Activated CD8-positive, alpha-beta memory T cell treated with anti-CD3 and anti-CD28 coated beads for 4 hours (primary cell): ENCODE measurements at places on chromosomes 7 and 10.

DNA sequence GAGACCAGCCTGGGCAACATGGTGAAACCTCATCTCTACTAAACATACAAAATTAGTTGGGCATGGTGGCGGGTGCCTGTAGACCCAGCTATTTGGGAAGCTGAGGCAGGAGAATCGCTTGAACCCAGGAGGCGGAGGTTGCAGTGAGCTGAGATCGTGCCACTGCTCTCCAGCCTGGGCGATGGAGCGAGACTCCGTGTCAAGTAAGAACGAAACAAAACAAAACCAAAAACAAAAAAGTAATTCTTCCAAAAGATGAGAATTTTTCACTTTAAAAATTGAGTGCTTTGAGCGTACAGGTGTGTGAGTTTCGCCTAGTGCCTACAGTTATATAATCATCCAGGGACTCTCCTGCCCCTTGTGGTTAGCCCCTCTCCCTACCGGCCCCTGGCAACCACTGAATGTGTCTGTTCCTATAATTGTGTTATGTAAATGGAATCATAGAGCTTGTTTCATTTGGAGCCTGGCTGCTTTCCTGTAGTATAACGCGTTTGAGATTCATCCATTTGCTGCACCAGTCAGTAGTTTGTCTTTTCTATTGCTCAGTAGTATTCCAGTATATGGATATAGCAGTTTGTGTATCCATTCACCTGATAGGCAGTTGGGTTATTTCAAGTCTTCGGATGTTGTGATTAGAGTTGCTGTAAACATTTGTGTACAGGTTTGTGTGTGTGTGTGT lies 80.0 kb downstream of the RBM33 start:
- DNase-seq, result no peak

- no peak for DNase-seq
Measured at GRCh38 chr10:112471878-112472487, 25.0 kb downstream of the VTI1A start.

DNA sequence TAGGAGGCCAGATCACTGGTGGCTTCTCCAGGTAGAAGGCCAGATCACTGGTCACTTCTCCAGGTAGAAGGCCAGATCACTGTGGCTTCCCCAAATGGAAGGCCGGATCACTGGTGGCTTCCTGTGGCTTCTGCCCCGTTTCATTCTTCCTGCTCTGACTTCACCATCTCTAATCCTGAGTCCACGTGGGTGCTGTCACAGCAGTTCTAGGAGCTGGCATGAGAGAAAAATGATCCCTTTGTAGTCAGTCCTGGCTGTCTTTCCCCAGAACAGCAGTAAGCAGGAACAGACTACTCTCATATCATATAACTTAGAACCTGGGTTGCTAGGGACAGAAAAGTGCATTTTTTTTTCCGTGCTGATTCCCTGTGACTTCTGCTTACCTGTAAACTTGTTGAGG lies 90.9 kb downstream of the ACTR3B start:
- no peak for DNase-seq

DNA sequence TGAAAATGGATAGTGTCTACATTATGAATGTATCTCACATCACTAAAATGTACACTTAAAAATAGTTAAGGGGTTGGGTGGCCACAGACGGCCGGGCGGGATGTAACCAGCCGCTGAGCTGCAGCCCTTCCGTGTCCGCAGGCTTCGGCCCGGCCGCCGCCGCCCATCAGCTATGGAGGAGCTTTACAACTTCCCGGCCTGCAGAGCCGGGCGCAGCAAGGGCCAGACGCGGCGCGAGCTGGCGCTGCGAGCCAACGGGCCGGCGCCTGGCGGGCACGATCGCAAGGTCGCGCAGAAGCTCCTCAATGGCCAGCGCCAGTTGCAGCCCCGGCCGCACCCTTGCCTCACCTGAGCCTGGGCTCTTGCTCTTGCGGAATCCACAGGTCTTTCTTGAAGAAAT lies 69.1 kb downstream of the KMT2C start:
- DNase-seq, result no peak

DNA sequence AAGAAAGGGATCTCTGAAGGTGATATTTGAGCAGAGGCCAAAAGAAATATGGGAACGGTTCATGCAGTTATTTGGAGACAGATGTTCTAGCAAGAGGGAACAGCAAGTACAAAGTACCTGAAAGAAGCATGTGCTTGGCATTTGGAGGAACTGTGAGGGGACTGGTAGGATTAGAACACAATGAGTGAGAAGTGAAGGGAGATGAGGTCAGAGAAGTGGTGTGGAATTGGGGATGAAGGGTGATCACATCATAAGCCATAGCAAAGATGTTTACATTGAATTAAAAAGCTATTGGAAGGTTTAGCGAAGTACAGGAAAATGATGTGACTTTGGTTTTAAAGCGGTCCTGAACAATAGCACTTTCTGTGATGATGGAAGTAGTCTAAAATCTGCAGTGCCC lies 402.4 kb upstream of the LRGUK start:
- DNase-seq, result no peak
